Activated naive CD4-positive, alpha-beta T cell treated with anti-CD3 and anti-CD28 coated beads, Interleukin-2, amount 50 U/mL, for 72 hours (primary cell): ENCODE measurements at places on chromosomes 6 and 20. TPM values are rescaled to one million over a fixed set of nuclear protein-coding genes. Genes with fewer than 3 reads are reported as not detected.

CST7 gene
- 29.8 TPM for total RNA-seq

DNA sequence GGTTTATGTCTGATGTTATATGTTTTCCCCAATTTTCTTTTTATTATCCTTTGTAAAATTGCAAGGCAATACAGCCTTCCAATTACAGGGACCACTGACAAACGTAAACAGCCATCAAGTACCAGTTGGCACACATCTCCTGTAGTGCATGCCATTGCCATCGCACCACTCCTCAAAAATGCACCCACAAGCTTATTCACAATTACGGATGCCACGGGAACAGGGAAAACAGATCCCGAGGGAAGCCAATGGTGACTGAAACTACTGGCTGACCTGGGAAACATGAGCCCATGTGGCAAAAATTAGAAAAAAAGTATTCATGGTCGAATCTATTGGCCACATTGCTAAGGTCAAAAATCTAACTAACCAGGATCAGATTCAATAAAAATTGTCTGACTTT is 395.2 kb downstream of the PAX1 start:
- DNase-seq, result no peak

- no peak for DNase-seq
These were observed 95.2 kb upstream of the INSM1 start for GRCh38 chr20:20272686-20273085.

DNA sequence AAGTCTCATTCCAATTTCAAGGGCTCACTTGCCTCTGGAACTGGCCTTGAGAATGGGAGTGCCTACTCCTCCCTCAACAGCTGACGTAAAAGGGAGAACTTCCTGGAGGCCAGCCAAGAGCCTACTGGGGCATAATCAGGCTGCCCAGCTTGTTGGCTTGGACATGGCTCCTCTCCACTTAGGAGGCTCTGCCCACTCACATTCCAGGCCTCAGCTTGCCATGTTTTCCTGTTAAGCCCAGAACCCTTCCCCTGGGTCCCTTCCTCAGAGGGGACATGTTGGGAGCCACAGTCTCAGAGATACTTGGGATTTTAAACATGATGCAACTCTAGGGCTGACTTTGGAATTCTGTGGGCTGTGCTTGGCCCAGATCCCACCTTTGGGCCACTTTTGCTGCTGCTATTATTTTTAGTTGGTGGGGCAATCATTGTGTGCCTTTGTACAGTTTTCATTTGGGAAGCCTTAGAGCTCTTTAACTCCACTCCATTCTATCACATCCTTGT is 31.5 kb upstream of the ADTRP start:
- no peak for DNase-seq

NRN1 gene
- total RNA-seq, result not detected

DNA sequence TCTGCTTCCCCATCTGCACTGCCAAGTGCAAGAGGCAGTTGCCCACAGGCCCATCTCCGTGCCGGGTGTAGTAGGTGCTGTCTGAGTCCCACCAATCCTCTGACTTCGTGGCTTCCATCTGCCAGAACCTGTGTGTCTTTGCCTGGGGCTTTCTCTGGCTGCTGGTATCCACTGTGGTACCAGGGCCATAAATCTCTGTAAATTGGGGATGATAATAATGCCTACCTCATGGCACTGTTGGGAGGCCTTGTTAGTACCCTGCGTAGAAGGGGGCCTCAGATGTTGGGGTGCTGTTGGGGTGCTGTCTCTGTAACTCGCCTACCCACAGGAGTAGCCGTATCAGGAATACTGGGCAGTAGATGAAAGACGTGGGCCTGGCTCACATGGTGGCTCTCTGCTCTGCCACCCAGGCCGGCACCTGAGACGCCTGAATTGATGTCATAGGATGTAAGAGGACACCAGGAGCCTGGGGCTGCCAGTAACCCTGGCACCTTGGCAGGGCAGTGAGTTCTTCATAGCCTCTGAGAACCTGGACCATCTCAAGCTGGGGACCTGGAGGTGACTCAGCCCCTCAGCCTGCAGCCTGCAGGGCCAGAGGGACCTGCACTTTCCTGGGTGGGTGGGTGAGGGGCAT is 94.1 kb upstream of the RNF24 start:
- DNase-seq, result no peak

GRCh38 chr20:57347393-57347792 is 3.7 kb upstream of the RAE1 start:
- DNase-seq, result no peak

ADGRF1 gene
- total RNA-seq, result not detected

C20orf144 gene
- total RNA-seq, result 0.23 TPM

- no peak for DNase-seq
These were observed 32.0 kb upstream of the POPDC3 start for GRCh38 chr6:105211831-105212230.

GRCh38 chr20:1945660-1946059 is 48.2 kb downstream of the PDYN start:
- DNase-seq, result no peak

DNA sequence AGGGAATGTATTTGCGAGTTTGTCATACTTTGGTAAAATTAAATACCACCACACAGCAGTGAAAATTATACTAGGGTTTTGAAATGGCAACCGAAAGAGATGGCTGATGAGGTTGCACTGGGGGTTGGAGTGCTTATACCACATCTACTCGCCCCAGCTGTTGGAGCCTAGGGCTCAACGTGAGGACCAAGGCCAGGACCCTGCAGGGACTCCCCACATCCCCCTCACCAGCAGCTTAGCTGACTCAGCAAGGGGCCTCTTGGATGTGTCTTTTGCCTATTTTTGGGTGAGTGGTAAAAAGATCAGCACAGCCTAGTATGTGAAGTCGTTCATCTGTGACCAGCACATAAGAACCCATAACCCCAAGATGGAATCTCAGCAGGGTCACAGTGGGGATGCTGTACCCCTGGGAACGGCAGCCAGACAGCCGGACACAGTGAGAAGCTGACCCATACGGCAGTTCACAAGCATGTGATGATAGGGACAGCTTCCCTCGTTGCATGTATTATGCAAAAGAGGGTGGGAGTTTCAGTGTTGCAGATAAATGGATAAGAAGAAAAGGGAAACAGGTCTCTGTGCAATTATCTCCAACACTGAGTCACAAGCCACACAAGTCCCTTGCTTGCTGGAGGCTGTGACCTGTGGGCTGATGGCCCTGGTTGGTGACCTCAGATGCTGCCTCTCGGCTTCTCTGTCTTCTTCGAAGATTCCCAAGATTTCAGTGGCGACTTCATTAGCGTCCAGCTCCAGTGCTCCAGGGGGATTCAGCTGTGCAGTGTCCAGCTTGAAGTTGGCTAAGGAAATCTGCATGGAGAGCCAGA is 20.9 kb upstream of the SPO11 start:
- DNase-seq, result no peak

TAAR9 gene
- not detected for total RNA-seq

DNA sequence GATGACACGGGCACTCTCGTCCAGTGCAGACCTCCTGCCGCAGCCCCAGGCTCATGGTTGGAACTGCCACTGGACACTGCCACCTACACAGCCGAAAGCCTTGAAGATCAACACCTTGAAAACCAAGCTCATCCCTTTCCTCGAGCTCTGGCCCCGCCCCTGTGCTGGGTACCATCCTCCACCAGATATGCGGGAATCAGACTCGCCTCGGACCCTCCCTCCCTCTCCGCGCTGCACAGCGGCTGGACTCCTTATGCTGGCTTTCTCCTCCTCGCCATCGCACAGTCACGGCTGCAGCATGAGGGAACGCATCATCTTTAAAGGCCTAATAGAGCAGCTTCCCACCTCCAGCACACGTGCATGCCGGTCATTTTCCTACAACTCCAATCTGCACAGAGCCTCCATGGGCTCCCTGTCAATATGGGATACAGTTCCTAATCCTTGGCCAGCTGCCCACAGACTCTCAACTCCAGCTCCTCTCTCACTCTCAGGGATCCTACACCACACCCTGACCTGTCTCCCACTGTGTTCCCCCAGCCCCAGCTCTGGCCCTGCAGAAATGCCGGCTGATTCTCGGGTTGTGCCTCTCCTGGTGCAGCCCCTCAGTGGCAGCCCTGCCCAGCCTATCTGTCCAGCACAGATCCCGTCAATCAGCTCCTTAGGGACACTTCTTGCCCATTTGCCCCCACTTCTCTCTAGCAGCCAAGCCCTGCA is 23.2 kb downstream of the TXNDC5 start:
- no peak for DNase-seq

DNA sequence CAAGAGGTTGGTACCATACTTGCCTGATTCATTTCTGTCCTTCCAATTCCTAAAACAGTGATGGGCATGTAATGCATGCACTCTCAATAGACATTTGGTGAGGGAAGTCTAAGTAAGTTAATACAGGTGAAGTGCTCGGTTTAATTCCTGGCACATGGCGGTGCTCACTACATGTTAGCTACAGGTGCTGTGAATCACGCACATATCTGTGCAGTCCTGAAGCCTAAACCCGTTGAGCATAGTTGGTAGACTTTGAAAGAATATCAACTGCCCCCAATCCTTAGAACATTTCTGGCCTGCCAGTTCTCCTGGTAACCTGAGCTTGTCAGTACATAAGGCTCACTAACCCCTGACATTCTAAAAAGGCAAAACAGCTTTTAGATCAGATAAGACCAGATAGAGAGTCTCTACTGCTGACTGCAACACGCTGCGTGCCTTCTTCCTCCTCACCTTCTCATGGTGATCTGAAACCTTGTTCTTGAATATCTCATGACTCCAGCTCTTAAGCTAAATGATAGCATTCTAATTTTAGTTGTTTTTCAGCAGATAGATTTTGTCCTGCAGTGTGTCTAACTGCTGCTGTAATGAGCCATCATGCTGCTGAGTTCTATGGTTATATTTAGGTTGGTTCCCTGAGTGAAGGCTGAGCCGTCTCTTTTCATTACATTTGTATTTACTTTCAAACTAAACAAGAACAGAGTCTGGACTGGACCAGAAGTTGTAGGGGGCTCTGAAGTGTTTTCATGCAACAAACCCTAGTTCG is 328.5 kb upstream of the QKI start:
- DNase-seq, result no peak

DNA sequence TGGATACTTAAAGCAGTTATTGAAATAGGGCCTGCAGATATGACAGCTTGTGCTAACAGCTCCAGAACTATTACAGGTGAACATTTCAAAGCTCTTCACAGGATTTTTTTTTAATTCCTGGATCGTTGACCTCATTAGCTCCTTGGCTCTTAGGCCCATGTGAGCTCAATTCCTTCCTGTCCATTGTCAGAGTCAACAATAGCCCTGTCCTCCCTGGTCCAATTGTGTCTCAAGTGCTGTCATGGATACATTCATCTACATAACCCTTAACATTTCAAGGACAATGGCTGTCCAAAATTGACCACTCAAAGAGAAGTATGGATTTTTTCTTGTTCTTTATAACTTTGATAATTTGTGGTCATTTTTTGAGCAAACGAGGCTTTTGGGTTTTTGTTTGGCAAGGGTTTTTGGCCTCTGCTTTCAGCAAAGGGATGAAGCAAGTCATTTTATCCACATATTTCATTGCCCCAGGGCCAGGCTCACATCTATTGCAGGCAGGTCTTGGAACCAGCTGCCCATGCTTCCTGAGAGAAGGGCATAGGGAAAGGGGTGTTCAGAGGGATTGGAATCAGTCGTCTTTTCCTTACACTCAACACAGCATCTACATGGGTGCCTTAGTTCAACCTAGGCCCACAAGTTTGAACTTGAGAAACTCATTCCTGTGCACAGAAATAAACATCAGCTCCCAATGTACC is 282.1 kb downstream of the TPBG start:
- DNase-seq, result no peak

- no peak for DNase-seq
These were observed 13.8 kb downstream of the SYNGAP1 start for GRCh38 chr6:33433544-33434191.

GRCh38 chr6:113565306-113565705 is 291.8 kb upstream of the MARCKS start:
- no peak for DNase-seq

SLC35F1 gene
- not detected for total RNA-seq

TRAPPC3L gene
- not detected for total RNA-seq

IMPG1 gene
- not detected for total RNA-seq

DNA sequence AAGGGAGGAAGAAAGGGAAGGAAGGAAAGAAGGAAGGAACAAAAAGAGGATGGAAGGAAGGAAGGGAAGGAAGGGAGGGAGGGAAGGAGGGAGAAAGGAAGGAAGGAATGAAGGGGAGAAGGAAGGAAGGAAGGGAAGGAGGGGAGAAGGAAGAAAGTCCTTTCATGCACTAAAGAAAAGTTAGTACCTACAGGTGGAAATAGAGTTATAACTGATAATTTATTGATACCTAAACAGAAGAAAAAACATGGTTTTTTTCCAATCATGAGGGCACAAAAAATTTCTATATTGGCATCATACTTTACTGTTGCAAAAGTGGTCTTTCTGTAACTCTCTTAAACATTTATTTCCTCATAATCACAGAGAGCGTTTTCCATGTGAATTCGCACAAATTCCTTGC is 659.4 kb downstream of the MAFB start:
- DNase-seq, result no peak

- no peak for DNase-seq
These were observed 61.9 kb upstream of the ATXN1 start for GRCh38 chr6:16822975-16823717.
